ENCODE measurements at places on chromosomes 12 and 14. TPM values are rescaled to one million over a fixed set of nuclear protein-coding genes. Genes with fewer than 3 reads are reported as not detected.

The LGR5 gene
- total RNA-seq: not detected

The MEG3 gene
- 1.2 TPM for total RNA-seq

The SPTSSA gene
- total RNA-seq: 9.4 TPM

The DNAH10 gene
- not detected for total RNA-seq

The OTOGL gene
- 0.23 TPM for total RNA-seq

The KCNC2 gene
- not detected for total RNA-seq

The LRRIQ1 gene
- total RNA-seq: 0.09 TPM
